ENCODE measurements at places on chromosomes 13 and 19.

GRCh38 chr19:7871437-7872305 is 2.5 kb downstream of the PRR36 start:
- peak; percentile 93 for DNase-seq

GRCh38 chr19:51107406-51108065 is 673 bp downstream of the CTU1 start:
- no peak for DNase-seq

- no peak for DNase-seq
Observed at GRCh38 chr13:42750794-42751193, 30.6 kb upstream of the FAM216B start.

DNA sequence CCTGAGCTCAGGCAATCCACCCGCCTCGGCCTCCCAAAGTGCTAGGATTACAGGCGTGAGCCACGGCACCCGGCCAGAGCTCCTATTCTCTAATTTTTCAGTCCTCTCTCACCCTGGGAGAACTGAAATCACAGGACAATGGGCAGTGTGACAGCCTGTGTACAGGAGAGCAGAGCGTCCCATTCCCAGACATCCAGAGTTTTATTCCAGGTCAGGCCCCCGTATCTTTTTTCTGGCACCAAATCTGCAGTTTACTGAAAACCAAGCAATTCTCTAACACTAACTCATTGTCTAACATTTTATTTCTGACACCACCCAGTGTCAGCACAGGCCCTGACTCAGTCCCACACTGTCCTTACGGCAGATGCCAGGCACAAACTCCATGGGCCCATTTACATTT is 6.7 kb downstream of the ZNF708 start:
- no peak for DNase-seq

GRCh38 chr13:27283906-27284493 is 13.4 kb downstream of the RASL11A start:
- DNase-seq, result peak; percentile 38

DNA sequence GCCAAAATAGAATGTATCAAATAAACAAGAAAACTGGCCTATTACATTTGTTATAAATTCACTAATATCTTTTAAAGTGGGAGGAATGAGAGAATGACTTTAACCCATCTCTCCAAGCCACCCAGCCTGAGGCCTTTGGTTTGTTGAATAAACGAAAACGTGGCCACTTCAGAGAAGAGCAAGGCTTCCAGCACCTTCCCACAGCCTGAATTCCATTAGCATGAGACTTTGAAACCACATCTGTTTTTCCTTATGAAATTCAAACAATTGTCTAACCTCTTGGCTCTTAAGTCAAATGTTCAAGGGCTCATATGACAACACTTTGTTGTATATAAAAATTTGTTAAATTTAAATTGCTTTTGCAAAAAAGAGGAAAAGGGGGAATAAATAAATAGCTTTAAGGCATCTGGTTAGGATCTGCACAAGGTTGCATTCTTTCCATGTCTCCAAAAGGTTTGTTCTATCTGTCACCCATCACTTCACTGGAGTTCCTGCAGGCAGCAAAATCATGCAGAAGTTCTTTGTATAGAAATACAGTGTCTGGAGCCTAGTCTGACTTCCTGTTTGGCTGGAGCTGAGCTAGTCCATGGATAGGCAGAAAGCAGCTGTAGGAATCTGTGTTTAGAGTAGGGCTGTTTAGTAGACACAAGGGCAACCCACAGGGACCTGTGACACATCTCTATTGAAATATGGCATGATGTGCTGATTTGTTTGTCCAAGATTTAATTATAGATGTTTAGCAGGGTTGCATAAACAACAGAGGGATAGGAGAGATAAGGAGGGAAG is 502.3 kb downstream of the KCTD12 start:
- no peak for DNase-seq

- no peak for DNase-seq
Observed at GRCh38 chr19:10333758-10334587, 644 bp upstream of the RAVER1 start.

DNA sequence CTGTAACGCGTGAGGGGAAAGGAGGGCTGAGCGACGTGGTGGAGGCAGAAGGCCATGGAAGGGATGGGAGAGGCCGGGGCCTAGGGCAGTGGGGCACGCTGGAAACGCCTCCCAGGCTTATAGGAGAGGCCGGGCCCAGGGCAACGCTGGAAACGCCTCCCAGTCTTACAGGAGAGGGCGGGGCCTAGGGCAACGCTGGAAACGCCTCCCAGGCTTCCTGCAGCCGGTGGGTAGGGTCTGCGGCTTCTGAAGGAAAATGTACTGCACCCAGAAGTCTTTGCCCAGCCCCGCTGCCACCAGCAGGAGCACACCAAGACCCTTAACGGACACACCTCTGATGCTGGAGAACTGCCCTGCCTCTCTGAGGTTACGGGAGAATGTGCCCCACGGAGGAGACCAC is 9.1 kb downstream of the CACTIN start:
- no peak for DNase-seq

DNA sequence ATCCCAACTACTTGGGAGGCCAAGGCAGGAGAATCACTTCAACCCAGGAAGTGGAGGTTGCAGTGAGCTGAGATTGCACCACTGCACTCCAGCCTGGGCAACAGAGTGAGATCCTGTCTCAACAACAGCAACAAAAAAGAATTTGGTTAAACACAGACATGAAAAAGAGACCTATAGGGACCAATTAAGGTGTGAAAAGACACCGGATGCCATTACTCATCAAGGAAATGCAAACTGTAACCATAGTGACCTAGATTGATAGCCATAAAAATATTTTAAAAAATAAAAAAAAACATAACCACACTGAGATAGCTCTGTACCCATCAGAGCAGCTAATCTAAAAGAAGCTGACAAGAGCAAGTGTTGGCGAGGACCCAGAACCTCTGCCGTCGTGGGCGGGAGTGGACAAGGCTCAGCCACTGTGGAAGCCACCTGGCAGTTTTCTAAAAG is 37.1 kb upstream of the ISYNA1 start:
- no peak for DNase-seq

- peak; percentile 99 for DNase-seq
Observed at GRCh38 chr19:10419646-10420443, 493 bp upstream of the PDE4A start.

- no peak for DNase-seq
Observed at GRCh38 chr19:17685451-17686022, 2.6 kb downstream of the UNC13A start.

- DNase-seq, result no peak
Observed at GRCh38 chr13:96671073-96671472, 323.2 kb downstream of the OXGR1 start.

- DNase-seq, result no peak
Observed at GRCh38 chr13:32824675-32825074, 191.5 kb upstream of the KL start.

DNA sequence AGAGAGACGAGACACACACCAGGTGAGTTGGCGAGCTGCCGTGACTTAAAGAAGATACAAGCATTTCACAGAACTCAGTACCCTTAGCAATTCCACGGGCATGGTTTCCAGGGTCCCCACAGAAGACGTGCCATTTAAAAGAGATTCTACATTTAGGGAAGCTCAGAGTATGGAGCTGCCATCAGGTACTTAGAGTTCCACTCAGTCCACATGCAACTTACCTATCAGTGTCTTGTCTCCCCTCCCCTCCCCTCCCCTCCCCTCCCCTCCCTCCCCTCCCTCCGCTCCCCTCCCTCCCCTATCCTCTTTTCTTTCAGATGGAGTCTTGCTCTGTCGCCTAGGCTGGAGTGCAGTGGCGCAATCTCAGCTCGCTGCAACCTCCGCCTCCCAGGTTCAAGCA is 12.2 kb downstream of the ZNF30 start:
- DNase-seq, result no peak

DNA sequence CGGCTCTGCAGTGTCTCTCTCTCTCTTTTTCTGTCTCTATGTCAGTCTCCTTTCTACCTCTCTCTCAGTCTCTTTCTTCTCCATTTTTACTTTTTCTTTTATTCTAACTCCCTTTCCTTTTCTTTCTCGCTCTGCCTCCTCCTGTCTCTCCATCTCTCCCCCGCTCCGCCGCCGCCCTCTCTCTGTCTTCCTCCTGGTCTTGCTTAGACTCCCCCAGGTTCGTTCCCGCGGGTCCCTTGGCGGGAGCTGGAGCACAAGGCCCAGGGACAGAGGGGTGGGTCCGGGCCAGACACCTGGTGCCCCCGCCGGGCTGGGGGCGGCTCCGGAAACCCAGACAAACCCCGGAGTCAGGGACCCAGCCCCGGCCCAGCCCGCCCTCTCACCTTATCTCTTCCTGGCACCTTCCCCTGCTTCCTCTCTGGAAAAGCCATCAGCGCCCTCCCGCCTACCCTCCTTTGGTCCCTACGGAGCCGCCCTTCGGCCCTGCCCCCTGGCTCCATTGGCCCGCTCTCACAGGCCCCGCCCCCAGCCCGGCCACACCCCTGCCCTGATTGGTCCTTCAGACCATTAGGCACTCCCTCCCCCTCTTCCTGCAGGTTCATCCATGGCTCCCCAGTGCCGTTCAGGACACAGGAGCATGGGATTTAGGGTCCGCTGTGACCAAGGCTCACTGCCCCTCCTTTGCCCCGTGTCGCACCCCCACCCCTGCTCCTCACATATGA is 15.4 kb upstream of the NOP53 start:
- DNase-seq, result no peak

DNA sequence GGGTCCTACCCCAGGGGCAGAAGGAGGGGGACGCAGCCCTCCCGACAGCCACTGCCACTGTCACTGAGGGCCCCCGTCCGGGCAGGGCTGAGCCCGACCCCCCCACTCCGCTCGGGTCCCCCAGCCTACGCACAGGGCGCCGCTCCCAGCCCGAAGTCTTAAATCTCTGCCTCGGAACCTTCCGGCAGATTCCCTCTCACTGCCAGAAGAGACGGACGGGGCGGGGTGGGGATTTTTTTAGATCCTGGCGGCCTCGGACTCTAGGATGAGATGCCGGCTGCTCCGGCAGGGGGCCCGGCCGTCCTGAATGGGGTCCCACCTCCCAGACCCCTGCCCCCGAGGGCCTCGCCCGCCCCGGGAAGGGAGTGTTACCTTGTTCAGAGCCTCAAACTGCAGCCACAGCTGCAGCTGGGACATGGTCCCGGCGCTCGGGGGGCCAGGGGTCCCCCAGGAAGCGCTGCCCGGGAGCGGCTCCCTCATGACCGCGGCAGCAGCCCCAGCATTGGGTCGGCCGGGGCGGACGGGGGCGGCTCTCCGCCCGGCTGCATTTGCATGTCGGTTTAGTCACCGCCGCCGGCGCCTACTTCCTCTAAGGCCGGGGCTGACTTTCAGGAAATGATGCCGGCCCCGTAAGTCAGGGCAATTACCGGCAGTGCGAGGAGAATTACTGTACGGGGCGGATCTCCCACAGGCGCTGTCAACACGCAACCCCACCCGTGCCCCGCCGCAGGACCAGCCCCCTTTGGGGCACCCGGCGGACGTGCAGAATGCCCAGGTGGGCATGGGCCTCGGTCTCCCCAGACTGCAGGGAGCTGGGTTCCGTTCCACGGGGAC is 28.1 kb downstream of the GPX4 start:
- DNase-seq, result no peak

GRCh38 chr19:41816761-41817160 is 20.4 kb downstream of the CEACAM3 start:
- DNase-seq, result no peak

GRCh38 chr19:7230826-7231225 is 63.4 kb downstream of the INSR start:
- DNase-seq, result no peak

GRCh38 chr19:38148337-38148736 is 75.7 kb downstream of the DPF1 start:
- no peak for DNase-seq

DNA sequence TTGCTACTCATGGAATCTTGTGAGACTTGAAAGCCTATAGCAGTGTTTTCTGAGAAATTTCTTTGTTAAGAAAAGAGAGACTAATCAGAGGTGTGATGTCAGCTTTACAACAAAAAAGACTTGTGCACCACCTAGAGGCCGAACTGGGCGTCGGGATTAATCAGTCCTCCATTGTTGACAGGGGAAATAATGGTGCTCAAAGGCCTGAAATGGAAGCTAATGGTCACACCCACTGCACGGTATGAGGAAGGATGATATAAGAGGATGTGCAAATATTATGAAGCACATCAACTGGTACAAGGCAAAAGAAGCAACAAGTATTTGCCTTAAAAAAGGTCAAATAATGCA is 480.2 kb upstream of the MIR17HG start:
- DNase-seq, result peak; percentile 91

- peak; percentile 50 for DNase-seq
Observed at GRCh38 chr13:51222686-51223559, 725 bp downstream of the FAM124A start.

DNA sequence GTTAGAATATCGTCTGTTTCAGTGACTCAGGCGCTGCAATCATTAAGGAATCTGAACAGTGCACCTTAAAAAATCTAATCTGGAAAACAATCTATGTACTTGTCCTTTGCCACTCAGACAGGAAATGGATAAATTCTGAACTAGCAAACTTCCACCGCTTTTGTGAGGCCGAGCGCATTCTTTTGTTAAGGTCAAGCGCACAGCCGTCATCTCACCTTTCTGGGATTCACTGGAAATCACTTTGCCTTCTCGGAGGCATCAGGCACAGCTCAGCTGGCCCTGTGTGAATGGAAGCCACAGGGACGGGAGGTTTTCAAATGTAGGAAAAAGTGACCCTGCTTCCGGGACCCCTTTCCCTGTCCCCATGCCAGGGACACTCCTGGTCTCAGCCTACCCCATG is 28.2 kb upstream of the SPACA7 start:
- DNase-seq, result no peak

DNA sequence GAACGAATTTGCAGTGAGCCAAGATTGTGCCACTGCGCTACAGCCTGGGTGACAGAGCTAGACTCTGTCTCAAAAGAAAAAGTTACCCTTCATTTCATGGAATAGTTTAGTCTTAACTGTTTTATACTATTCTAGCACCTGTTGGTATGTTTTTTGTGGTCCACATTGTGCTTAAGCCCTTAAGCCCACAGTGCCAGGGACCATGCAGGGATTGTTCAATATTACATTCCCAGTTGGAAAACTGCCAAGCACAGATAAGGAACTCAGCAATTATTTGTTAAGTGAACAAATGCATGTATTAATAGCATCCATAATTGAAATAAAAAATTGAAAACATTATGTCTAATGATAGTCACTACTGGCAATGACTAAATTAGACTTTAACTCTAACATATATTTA is 193.5 kb downstream of the PCDH17 start:
- no peak for DNase-seq

DNA sequence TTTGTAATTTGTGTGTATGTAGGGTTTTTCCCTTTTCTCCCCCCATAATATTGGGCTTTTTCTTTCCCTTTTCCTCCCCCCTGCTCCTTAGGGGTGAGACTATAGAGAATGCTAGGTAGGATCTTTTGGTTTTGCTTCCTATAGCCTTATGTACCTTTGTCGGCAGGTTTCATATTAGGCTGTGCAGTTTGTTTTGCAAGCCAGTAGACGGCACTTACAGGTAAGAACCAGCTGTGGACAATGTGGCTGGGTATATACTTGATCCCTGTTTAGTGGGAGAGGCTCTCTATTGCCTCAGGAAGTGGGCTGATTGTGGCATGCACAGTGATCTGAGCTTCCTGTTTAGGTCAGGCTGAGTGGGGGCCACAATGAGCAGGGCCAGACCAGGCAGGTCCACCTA is 359.2 kb upstream of the OBI1 start:
- no peak for DNase-seq

- no peak for DNase-seq
Observed at GRCh38 chr13:62629618-62630017, 1214.0 kb upstream of the PCDH20 start.
